ENCODE measurements at places on chromosomes 5 and 9.

DNA sequence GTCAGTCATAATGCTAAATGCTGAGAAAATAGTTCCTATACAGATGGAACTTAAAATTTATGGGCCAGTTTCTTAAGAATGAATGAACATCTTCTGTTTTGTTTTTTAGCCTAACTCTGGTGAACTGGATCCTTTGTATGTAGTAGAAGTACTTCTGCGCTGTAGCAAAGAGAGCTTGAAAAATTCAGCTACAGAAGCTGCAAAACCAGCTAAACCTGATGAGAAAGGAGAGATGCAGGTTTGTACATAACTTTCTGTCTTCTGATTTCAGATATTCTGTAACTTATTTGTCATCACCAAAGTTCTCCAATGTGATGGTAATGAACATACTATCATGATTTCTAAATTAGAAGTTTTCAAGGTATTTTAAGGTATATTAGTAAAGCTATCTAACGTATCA is 80.1 kb downstream of the MTREX start:
- DNase-seq: no peak

- DNase-seq: no peak
These were observed 20.4 kb downstream of the FBXO10 start for GRCh38 chr9:37555786-37556185.

GRCh38 chr9:2872931-2873323 is 29.0 kb upstream of the PUM3 start:
- DNase-seq: peak; percentile 47

DNA sequence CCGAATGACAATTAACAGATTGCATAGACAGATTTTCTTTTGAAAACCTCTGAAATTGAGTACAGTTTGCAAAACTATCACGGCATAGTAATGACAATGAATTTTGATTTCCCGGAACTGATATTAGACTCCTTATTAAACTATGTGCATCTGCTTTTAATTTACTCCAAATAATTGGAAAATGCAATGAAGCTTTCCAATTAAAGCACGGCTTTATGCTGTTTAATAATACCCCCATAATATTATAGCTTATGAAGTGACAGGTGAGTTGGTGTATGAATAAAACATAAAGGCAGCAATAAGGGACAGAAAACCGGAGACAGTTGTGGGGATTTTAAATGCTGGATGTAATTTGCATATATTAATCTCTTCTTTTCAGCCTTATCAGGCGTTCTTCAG is 110.6 kb downstream of the MVB12B start:
- no peak for DNase-seq

- DNase-seq: no peak
These were observed 156.2 kb upstream of the NR3C1 start for GRCh38 chr5:143559586-143560109.

DNA sequence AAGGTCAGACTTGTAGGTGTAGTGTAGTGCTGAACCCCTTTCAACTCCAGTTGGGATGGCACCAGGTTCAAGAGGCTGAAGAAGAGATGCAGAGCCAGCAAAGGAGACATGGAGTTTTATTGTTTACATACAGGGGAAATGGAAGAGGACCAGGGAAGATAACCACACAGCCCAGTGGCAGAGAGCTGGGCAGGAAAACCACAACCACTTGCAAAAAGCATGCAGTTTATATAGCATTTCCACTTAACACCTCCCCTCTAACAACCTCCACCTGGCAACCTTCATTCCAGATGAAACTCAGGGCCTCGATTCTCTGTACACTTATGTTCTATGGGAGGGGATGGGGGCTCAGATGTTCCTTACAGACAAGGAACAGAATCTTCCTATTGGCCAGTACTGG is 56.9 kb downstream of the SNX24 start:
- no peak for DNase-seq

DNA sequence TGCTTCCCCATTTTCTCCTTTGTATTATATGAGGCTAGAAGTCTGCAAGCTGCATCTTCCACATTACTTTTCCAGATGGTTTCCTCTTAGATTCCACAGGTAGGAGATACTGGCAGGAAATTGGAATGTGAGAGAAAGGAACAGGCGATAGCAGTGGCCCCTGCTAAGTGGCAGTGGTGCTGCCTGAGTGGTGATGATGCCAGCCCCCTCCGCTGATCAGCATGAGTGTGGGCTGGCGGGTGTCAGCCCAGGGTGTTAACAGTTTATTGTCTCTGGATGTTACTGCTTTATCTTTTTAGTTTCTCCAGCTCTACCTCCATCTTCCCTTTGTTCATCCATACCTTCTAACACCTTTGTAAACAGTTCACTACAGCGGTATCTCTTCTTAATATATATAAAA is 13.2 kb downstream of the PDE8B start:
- DNase-seq: no peak

DNA sequence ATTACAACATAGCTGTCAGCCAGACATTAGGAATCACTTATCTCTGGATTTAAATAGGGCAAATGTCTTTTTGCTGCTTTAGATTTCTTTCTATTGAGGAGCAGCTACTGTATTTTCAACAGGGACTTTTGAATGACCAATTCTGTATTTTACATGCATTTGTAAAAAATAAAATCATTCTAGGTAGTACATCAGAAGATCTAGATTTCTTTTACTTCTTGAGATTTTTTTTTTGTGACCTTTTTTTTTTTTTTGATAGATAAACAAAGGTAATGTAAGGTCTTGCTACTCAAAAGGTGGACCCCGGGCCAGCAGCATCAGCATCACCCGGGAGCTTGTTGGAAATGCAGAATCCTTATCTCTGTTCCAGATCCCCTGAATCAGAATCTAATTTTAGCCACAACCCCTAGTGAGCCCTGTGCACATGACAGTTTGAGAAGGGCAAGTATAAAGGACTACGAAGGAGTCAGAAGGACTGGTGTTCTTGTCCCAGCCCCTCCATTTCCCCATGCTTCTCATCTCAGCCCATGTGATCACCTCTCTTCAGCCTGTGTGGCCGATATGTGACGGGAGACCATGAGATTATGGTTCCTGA is 37.7 kb upstream of the CKMT2 start:
- DNase-seq: no peak

GRCh38 chr5:159097784-159098602 is 1.7 kb downstream of the EBF1 start:
- no peak for DNase-seq

- no peak for DNase-seq
These were observed 302.2 kb downstream of the DIRAS2 start for GRCh38 chr9:90340421-90340820.

GRCh38 chr5:3734632-3735031 is 139.0 kb downstream of the IRX1 start:
- no peak for DNase-seq

DNA sequence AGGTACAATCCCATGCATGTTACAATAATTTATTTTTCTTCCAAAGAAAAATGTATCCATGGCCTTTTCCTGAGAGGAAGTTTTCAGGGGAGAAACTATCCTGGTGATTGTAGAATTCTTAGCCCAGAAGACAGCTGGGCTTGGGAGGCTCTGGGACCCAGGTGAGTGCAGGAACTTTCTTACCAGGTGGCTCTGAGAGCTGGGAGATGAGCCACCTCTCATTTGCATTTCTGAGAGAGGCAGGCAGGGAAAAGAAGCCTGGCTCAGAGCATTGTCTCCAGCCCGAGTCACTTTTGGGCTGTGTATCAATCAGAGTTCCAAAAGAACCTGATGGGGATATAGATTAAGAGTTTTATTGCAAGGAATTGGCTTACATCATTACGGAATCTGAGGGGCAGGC is 52.7 kb downstream of the ALG2 start:
- no peak for DNase-seq

- peak; percentile 67 for DNase-seq
These were observed 85.8 kb downstream of the MRPS27 start for GRCh38 chr5:72234265-72234700.

- no peak for DNase-seq
These were observed 57.0 kb downstream of the TTC39B start for GRCh38 chr9:15249981-15250380.

- DNase-seq: no peak
These were observed 11.5 kb downstream of the NR2F1-AS1 start for GRCh38 chr5:93569300-93570160.

- no peak for DNase-seq
These were observed 13.8 kb downstream of the SNX30 start for GRCh38 chr9:112764344-112764743.

DNA sequence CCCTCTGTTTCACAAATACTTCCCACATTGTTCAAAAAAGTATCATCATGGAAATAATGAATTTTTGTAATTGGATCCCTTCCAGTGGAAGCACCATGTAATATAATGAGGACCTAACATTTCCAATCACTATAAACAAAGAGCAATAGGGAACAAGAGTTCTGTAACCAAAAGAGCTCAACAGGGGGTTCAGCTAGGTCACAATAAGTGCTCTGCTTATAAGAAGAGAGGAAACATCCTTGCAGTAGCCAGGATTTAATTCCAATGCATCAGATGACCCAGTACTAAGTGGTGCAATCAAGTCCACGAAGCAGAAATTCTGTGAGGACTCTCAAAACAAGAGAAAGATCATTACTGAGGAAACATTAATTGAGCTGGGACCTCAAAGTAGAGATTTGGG is 5.9 kb downstream of the SERINC5 start:
- DNase-seq: no peak

DNA sequence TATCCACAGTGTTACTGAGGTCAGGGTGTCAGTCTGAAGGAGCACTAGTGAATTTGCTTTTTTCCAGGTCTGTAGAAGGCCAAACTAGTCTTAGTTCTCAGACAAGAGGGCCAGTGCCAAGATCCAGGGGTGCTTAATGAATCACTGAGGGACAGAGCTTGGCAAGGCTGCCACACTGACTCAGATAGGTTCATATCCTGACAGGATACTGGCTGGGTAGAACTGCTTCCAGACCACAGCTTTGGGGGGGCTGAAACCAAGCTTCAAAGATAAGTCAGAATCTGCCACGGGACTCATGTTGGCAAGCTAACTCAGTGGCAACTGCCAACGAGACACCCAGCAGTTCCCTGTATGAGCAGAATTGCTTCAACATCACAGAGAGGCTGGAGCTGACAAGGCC is 1125.4 kb downstream of the EFNA5 start:
- no peak for DNase-seq

- DNase-seq: no peak
These were observed 31.3 kb downstream of the LHX6 start for GRCh38 chr9:122197426-122197825.

- DNase-seq: no peak
These were observed 40.1 kb downstream of the ALDH1A1 start for GRCh38 chr9:72912476-72913381.

GRCh38 chr9:37342895-37343294 is 79.6 kb upstream of the GRHPR start:
- no peak for DNase-seq

DNA sequence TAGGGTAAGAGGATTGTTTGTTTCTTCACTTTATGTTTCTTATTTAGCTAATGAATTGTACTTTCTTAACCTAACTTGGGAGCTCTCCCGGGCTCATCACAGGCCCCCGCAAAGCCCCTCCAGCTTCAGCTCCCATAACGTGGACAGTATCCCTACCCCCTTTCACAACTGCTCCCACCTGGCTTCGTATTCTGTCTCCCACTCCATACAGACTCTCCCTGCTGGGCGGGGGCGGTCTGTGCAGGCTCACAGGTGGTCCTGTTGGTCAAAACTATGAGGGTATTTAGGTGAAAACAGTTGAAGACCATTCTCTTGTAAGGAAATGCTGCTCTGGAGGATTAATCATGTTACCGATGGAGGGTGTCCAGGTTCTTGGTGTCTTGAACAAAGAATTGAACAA is 805.3 kb downstream of the SEMA5A start:
- DNase-seq: no peak

GRCh38 chr9:88303721-88304451 is 84.4 kb upstream of the SPIN1 start:
- no peak for DNase-seq

GRCh38 chr5:16957304-16958196 is 21.5 kb upstream of the MYO10 start:
- DNase-seq: no peak

- no peak for DNase-seq
These were observed 219.9 kb downstream of the FSTL4 start for GRCh38 chr5:133392448-133392847.

DNA sequence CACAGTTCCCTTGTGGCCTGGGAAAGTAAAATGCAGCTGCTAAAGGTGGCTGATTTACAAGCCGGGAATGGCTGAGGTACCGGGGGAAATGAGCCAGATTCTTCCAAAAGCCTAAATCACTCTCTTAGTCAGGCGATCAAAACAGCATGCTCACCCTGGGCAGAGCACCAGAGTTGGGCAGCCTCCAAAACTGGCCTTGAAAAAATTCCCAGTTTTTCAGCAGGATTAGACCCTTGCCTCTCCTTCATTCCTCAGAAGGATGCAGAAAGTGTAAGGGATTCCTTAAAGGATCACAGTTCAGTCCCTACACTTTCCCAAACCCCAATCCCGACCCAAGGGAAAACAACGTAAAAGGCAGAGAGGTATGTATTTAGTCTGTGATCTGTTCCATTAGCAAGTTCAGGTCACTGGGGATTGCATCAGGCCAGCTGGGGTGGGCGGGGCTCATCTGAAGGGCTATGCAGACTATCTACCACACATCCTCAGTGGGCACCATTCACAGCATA is 16.9 kb downstream of the TMEM174 start:
- no peak for DNase-seq

- no peak for DNase-seq
These were observed 59.4 kb upstream of the DNAH5 start for GRCh38 chr5:14003936-14004335.

GRCh38 chr9:137679249-137679648 is 60.4 kb downstream of the EHMT1 start:
- no peak for DNase-seq

GRCh38 chr5:123717139-123717538 is 205.2 kb downstream of the CSNK1G3 start:
- no peak for DNase-seq

DNA sequence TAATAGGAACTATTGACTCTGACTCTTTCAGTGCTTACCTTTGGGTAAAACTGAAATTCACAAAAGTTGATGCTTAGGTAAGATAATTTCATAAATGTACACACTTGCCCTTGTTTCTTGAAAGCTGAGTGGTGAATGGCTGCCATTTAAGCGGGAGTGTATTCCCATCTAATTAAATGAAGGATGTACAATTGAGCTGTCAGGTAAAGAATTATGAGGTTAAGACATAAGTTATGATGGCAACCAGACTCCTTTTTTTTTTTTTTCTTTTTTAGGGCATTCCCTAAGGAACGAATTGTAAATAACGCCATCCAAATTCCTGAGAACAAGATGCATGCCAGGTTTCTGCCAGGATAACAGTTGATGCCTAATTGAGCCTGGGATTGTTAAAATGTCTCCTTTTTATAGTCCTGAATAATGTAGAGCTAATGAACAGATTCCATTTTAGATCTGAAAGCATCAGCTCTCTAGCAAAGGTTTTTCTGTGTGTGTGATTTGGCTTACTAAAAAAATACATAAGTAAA is 199.7 kb downstream of the ISL1 start:
- DNase-seq: no peak

DNA sequence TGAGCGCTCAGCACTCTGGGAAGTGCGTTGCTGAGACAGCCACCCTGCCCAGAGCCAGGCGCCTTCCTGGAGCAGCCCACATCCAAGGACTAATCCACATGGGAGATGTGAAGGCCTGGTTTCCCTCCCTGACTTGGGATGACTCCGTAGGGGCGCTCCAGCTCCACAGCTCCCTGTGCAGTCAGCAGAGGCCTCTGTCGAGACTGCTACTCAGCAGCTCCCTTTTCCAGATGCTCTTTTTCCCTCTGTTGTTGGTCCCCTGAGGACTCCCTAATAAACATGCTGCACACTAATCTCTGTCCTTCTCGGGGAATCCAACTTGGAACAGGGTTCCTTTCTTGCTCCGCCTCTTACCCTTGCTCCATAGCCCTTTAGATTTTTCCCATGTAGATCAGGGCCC is 237.3 kb downstream of the ZSWIM6 start:
- no peak for DNase-seq

- DNase-seq: no peak
These were observed 28.1 kb downstream of the FAM114A2 start for GRCh38 chr5:154010660-154011059.

All from central memory CD4-positive, alpha-beta T cell (primary cell).